ENCODE measurements at places on chromosomes 3 and 15.

GRCh38 chr3:186823386-186823785 lies 17.1 kb upstream of the RFC4 start:
- no peak for DNase-seq

DNA sequence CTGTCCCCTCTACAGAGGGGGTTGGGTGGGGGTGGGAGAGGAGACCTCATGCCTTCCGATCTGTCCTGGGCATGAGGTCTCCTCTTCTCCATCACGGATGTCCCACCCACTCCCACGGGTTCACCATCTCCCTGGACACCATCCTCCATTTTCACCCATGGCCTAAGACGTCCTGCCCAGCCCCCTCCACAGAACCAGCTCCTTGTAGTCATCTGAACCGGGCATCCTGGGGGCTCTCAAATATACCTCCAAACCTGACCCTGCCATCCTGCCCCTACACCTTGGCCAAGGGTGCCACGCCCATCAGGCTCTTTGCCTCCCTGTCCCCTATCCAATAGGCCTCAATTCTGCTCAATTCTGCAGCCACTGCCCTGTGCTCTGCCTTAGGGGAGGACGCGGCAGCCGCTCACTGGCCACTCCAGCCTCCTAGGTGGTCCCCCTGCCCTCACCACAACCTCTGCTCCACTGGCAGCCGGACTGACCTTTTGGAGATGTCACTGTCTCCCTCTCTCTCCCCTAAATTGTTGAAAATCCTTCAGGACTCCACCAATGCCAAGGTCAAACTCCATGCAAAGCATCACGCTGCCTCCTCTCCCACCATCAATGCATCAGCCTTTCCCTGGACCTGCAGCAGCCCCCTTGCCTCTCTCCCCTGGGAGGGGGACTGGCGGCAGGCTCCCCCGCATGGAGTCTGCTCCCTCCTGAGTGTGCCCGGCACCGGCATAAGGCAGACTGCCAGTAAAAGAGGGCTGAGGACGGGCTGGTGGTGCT lies 9.4 kb upstream of the ANPEP start:
- no peak for DNase-seq

- no peak for DNase-seq
Measured at GRCh38 chr15:27855137-27855536, 244.0 kb downstream of the OCA2 start.

DNA sequence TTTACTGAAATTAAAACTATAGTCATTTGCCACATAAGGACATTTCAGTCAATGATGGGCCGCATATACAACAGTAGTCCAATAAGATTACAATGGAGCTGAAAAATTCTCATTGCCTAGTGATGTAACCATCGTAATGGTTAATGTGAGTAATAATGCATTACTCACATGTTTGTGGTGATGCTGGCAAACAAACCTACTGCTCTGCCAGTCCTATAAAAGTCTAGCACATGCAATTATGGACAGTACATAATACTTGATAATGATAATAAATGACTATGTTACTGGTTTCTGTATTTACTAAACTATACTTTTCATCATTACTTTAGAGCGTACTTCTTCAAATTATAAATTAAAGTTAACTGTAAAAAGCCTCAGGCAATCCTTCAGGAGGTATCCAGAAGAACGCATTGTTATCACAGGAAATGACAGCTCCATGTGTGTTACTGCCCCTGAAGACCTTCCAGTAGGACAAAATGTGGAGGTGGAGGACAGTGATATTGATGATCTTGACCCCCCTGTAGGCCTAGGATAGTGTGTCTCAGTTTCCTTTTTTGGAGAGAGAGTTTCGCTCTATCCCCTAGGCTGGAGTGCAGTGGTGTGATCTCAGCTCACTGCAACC lies 102.7 kb downstream of the ATP1B3 start:
- DNase-seq: no peak

DNA sequence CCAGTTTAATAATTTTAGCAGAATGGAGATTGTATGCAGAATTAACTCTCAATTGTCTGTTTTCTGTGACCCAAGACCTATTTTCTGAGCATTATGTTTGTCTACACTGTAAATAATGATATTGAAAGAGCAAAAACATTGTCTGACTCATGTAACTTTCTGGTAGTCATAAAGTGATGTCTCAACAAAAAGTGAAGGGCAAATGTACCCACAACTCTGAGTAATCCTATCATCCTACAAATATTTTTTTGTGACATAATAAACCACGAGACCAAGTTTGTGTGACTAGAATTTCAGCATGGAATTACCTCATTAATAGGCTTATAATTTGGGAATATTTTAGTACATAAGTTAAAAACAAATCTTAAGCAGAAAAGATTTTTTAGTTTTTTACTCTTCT lies 15.4 kb upstream of the ABHD10 start:
- no peak for DNase-seq

DNA sequence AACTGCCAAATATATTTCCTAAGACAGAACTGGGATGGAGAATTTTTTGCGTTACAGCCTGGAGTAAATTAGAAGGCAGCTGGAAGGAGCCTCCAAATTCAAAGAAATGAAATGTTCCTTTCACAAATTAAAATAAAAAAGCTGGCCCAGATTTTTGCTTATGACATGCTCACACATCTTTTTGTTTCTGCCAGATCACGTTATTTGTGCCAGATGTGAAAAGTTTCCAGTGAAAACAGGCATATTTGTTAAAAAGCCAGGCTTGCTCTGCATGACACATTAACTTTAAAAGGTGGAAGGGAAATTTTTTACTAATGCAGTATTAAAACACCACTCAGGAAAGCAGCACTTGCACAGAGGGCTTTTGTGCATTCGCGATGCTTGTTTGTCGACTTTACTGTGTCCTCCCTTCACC lies 23.3 kb upstream of the ACKR4 start:
- DNase-seq: no peak
